ENCODE measurements at places on chromosomes 5 and 9. TPM values are rescaled to one million over a fixed set of nuclear protein-coding genes. Genes with fewer than 3 reads are reported as not detected.

Gene HTR4
- polyA plus RNA-seq, result not detected

Gene GMCL2
- 0.11 TPM for polyA plus RNA-seq

Gene SLC12A2
- polyA plus RNA-seq, result 3.3 TPM

Gene SPATA31D4
- polyA plus RNA-seq, result not detected

Gene OGN
- 0.30 TPM for polyA plus RNA-seq

Gene RNF208
- polyA plus RNA-seq, result not detected

Gene GRM6
- polyA plus RNA-seq, result not detected

Gene PCDHGA9
- not detected for polyA plus RNA-seq
